Effector CD8-positive, alpha-beta T cell (primary cell): ENCODE measurements at places on chromosomes 2 and 18.

DNA sequence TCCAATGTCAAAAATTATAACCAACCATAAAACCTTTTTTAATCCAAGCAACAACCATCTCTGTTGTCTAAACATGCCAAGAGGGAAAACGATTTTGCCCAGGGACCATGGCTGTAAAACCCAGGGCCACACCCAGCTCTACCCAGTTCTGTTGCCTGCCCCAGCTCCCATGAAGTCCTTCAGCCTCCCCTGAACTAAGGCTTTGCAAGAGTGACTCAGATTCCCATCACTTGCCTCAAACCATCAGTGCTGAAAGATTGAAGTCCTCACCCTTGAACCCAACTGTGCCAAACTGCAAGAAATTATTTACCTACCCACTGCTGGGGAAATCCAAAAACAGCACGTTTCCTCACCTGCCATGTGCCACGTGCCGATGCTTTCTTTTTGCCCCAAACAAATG lies 102.5 kb downstream of the TFCP2L1 start:
- no peak for DNase-seq

GRCh38 chr2:190462181-190462580 lies 54.0 kb downstream of the MFSD6 start:
- no peak for DNase-seq

- no peak for DNase-seq
Measured at GRCh38 chr2:12202313-12203075, 456.1 kb downstream of the LPIN1 start.

DNA sequence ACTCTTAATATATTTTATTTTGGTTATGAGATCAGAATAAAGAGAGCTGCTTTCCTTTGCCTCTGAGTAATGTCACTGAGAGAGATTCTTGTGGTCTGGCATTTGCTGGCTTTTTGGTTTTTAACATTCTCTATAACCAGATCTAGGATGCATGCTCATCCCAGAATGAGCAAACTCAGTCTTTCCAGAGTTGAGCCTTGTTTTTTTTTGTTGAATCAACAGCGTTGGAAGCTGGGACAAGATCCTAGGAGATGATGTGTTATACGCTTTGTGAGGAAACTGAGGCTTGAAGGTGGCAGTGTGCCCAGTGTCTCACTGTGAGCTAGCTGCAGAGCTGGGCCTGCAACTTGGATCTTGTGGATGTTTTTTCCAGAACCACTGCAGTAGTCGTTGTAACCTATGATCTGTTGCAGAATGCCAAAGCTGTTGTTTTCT lies 19.5 kb downstream of the MYO1B start:
- DNase-seq = no peak

DNA sequence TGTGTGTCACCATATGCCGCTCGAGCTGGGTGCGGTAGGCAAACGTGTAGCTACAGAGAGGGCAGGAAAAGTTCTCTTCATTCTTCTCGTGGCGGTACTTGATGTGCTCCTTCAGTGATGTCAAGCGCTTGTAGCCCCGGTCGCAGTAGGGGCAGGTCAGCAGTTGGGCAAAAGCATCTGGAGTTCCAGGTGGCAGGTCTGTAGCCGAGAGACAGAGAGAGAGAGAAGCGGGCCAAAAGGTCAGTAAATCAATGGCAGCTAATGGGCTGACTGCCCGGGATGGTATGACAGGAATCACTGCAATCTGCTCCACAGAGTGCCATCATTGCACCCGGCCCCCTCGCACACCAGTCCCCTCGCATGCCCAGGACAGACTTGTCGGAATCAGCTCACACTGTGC lies 116.0 kb downstream of the ZEB2 start:
- no peak for DNase-seq

DNA sequence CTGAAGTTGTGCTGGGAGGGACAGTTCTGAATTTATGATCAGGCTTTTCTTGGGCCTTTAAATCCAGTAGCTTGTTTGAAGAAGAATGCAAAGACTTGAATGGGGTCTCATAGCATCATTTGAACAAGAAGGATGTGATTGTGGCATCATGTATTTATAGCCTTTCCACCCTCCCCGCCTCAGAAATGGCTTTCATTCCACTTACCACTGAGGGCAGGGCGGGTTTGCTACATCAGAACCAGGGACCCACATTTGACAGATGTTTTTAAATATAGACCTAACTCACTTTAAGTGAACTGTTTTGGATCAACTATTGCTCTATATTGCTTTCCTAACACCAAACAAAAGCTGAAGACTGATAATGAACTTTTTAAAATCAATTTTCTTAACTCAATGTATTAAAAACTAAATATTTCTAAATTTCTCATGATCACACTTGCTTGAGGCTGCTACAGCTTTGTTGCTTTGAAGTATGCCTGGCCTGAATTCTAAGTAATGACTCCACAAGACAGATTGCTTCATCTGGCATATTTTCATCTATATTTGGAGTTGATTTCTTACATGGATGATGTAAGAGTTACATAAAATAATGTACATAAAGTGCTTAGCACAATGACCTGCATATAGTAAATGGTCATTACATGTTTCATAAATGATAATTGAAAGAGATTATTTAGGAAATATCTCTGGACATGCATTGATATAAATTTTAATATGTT lies 1552.9 kb upstream of the SLC39A10 start:
- DNase-seq = no peak

DNA sequence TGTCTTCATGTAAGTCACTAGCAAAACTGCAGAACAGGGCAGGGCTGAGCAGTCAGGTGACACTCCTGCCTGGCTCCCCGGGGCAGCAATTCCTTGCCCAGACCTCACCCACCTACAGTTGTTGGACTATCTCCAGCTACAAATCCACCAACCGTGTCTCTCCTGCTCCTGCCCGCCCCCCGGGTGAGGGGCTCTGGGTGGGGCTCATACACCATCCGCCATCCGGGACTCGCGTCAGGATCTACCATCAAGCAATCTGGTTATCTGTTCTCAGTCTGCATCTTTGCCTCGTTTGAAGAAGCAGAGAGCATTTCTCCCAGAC lies 13.5 kb upstream of the GLI2 start:
- no peak for DNase-seq

GRCh38 chr2:111995148-111995547 lies 59.9 kb upstream of the TMEM87B start:
- no peak for DNase-seq

DNA sequence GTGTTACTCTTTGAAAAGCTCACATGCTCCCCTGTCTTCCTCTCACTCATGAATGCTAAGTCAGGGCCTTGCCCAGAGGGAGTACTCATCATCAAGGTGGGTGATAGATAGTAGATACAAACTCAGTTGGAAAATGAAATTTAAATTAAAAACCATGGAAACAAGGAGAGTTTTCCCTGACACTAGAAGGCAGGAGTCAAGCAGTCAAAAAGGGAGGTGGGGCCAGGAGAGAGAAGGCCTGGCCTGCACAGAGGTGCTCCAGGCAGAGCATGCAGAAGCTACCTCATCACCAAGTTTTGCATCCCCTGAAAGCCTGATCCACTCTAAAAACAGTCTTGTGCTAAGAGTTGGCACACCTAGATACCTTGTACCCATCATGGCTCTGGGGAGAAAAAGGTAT lies 143.7 kb downstream of the MYO5B start:
- no peak for DNase-seq

GRCh38 chr2:232890536-232890895 lies 20.5 kb downstream of the SNORC start:
- no peak for DNase-seq

- no peak for DNase-seq
Measured at GRCh38 chr2:20103530-20103929, 52.1 kb upstream of the LAPTM4A start.

GRCh38 chr2:21220930-21221329 lies 97.2 kb downstream of the TDRD15 start:
- no peak for DNase-seq

- no peak for DNase-seq
Measured at GRCh38 chr2:165536851-165537499, 67.5 kb downstream of the CSRNP3 start.

GRCh38 chr18:33097126-33097525 lies 324.3 kb upstream of the KLHL14 start:
- DNase-seq = no peak

- no peak for DNase-seq
Measured at GRCh38 chr2:199734651-199735050, 116.3 kb downstream of the FTCDNL1 start.

DNA sequence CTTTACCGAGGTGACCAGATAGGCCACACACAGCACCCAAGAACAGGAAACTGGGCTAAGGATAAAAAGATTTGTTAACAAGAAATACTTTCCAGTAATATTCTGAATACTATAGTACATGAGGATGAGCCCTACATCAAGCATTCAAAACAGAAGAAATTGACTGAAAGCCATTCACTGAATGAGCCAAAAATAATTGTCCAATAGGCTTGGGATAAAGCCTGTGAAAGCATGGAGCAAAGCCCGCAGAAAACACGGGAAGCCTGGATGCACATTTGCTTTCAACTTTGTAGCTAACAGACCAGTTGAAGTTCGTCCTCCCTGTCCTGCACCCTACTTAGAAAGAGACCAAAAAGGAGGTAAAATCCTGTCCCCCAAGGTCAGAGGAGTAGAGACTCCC lies 56.3 kb downstream of the DIPK1C start:
- DNase-seq = no peak

DNA sequence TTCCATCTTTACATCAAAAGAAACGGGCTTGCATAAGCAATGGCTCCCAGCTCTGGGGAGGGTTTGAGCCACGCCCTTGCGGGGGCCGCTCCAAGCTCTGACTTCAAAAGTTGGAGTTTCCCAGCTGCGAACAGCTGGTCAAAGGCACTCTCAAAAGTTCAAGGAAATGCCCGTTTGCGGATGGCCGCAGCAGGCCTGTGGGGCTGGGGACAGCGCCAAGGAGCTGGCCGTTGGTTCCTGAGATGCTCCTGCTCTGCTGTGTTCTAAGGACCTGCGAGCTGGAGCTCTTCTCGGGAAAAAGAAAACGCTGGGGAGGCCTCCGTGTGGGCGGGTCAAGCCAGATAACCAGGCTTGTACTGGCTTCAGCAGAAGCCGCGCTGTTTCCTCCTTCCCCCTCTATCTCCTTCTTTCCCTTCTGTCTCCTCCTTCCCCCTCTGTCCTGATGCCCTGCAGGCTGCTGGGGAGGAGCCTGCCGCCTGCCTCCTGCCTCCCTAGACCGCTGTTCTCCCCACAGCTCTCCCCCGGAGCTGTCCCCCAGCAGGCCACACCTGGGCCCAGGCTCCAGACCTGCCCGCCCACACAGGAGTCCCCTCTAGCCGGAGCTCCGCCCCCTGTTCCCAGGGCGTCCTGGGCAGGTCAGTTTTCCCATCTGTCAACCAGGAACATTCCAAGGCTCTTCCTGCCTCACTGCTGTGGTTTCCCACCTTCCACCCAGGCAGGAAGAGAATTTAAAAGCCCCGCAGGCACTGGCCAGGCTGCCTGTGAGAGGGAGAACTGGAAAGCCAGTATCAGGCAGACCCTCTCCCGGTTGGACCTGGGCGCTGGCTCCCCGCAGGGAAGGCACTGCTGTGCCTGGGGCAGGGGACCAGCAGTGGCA lies 14.1 kb downstream of the KLF11 start:
- DNase-seq = no peak

DNA sequence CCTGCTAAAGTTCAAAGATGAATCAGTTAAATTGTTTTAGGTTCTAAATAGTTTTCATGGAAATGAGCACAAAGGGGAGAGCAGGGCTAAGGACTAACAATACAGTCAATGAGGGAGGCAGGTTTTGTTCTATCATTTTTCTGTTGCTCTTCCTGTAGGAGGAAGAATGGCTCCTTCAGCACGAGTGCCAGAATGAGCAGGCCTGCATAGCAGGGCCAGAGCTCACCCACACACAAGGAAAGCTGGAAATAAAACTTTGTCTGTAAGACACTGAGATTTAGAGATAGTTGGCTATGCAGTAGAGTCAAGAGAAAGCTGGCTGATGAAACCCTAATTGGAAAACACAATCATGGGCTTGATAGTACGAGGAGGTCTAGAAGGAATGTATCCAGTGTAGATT lies 313.3 kb downstream of the MBD2 start:
- no peak for DNase-seq

DNA sequence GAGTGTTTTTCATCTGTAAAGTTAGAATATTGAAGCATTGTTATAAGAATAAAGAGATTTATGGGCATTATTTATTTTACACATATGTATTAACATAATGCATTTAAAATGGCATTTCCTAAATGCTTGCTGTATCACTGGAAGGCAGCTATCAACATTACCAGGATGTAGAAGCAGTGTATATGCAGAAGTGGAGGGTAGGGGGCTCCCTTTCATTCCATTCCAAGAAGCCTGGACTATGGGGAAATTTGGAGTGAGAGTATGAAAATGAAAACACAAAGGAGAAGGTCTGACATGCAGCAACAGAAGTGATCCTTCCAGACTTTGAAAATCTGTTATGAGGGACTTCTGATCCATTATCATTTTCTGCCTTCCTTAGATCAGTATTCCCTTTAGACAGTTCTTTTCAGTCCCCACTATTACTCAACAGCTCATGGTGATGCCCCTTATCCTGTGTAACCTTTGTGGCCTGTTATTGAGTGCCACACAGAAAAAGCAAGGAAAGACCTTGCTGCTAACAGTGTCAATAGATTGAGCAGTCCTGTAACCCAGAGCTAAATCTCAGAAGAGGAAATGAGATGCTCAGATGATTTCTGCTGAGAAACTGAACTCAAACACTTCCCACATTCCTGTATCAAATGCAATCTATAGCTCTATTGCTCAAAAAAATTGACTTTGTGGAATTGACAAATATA lies 216.6 kb downstream of the HNMT start:
- DNase-seq = no peak

DNA sequence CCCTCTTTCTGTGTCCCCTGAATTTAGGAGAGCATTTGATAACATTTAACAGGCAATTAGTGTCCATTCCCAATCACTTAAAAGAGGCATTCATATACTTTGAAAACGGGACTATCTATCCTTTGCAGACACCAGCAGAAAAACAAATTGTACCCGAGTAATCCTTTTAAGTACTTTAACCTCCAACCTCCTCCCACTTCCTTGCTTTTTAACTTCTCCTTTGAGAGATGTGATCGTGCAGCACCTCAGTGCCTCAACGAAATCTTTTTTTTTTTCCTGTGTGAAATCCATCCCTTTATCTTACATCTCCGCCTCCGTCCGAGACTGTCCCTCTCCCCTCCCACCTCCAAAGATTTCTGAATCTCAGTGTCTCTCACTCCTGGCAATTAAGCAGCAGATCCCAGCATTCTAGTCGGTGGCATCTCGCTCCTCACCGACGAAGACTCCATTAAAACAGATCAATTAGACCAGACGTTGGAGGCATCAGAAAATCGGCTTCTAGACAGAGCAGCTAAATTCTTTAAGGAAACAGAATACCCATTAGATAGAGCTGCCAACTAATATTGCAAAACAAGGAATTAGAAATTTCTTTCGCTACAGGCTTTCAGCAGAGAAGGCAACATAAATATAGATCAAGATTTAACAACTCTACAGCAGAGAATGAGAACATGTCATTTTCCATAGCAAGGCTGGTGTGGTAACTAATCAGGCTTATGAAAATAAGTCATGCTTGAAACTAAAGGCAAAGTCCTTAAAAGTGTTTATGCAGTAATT lies 1.9 kb upstream of the TMEFF2 start:
- no peak for DNase-seq

- DNase-seq = no peak
Measured at GRCh38 chr2:68726100-68726499, 8.5 kb upstream of the ARHGAP25 start.

- DNase-seq = no peak
Measured at GRCh38 chr2:118970396-118971135, 28.6 kb downstream of the MARCO start.
